Activated CD4-positive, alpha-beta T cell treated with anti-CD3 and anti-CD28 coated beads, Interleukin-2, Interleukin-6, amounts not matched to agents 100 ng/mL and 50 ng/mL, durations not matched to agents 16 hours and 8 hours (primary cell): ENCODE measurements at places on chromosomes 12 and 14.
A peak's percentile ranks its signal among the peaks of the same experiment; 100 is the strongest.

DNA sequence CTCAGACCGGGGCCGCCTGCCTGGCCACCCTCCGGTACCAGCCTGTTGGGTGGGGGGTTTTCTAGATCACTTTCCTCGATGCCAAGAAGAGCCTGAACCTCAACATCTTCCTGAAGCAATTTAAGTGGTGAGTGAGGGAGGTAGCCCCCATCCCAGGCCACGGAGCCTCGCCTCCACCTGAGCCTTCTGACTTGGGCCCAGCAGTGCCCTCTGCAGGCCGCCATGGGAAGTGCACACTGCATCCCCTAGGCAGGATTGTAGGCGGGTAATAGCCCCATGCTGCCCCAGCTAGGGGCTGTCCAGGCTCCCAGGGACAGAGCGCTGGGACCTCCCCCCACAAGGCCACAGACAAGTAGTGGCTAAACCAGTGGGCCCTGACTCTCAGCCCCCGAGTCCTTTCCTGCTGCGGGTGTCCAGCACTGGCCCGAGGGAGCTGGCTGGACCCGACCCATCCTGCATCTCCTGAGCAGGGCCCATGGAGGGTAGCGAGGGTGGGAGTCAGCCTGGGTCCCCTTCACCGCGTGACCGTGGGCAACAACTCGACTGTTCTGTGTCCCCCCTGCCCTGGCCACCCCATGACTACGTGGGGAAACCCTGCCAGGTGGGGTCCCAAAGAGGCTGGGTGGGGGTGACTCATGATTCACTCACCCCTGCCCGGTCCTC is 15.3 kb upstream of the ADSS1 start:
- peak; percentile 84 for DNase-seq

DNA sequence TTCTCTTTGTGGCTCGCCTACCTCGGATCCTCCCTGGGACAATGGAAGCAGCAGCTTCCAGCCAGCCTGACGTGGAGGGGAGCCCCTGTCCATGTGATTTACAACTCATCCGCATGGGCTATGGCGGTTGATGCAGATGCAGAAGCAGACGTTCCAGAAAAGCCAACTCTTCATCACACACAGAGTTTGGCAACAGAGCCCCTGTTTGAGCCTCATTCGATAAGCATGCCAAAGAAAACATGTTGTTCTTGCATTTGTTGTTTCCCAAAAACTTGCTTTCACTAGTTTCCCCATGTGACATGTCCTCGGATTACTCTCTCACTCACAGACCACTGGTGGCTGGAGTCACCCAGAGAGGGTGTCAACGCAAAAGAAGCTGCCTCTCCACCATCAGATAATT is 16.4 kb upstream of the TC2N start:
- no peak for DNase-seq

GRCh38 chr14:87940894-87941293 is 52.1 kb downstream of the GALC start:
- DNase-seq = no peak

- DNase-seq = peak; percentile 6
Measured at GRCh38 chr12:76366163-76366562, 17.9 kb upstream of the BBS10 start.

DNA sequence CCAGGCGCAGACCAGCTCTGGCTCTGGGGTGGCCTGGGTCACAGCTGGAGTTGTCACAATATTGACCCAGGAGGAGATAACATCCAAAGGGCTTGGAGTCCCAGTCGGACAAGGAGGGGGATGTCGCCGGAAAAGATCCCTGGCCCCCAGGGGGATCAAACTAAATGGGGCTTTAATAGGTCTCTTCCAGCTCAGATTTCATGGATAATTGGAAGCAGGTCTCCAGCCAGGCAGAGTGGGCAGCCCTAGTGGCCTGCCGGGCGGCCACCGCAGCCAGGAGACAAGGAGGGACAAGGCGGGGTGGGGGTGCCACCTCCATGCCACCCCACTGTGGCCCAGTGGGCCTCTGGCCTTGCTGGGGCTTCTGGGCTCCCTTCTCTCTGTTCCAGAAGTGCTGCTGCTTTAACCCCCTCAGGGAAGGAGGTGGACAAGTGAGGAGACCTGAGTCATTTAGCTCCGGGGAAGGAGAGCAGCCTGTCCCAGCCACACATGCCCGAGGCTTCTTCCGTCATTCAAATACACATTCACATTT is 23.1 kb upstream of the PGF start:
- no peak for DNase-seq

DNA sequence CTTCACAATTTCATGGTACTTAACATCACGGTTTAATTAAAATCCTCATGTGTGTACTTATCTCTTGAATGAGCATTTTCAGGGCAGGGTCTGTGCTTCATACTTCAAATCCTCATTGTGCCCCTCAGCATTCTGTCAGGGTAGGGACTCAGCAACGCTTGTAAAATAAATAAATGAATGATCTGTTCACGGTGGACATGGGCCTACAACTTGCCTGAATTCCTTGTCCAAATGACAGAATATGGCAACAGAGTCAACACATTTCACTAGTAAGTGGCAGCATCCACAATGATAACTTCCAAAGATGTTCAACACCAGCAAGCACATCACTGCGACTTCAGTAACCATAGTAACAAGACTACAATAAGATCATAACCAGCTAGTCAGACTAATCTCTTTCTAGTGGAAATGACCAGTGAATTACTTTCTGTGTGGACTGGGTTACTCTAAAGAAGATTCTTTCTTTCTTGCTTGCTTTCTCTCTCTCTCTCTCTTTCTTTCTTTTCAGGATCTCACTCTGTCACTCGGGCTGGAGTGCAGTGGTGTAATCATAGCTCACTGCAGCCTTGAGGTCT is 14.5 kb upstream of the GNPTAB start:
- DNase-seq = no peak

GRCh38 chr12:92438641-92439419 is 264.0 kb upstream of the PLEKHG7 start:
- DNase-seq = no peak

GRCh38 chr12:101772012-101772775 is 32.9 kb upstream of the SYCP3 start:
- peak; percentile 58 for DNase-seq

GRCh38 chr14:55691659-55692058 is 111.7 kb downstream of the KTN1 start:
- no peak for DNase-seq

DNA sequence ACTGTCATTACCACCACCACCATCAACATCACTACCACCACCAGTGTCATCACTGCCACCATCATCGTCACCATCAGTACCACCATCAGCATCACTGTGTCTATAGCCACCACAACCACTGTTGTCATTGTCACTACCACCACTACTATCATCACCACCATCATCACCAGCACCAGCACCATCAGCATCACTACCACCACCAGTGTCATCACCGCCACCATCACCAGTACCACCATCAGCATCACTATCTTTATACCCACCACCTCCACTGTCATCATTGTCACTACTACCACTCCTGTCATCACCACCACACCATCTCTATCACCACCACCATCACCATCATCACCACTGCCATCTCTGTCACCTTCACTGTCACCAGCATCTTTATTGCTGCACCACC is 60.6 kb downstream of the BEGAIN start:
- DNase-seq = no peak

- DNase-seq = no peak
Measured at GRCh38 chr14:100474196-100474595, 113.0 kb downstream of the BEGAIN start.

DNA sequence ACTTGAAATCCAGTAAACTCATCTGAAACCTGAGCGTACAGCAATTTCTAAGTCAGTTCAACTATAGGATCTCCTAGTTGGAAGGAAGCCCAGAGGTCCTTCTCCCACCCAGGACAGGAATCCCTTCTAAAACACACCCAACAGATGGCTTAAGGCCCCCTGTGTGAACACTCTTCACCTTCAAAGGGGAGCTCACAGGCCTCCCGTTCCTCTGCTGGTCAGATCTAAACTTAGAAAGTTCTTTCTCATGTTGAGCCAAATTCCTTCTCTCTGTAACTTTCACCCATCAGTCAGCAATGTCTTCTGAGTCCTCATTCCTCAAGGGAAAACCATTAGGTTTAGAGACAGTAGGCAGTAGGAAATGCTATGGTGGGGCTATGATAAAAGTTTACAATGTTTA is 355.2 kb downstream of the PCNX1 start:
- DNase-seq = no peak

DNA sequence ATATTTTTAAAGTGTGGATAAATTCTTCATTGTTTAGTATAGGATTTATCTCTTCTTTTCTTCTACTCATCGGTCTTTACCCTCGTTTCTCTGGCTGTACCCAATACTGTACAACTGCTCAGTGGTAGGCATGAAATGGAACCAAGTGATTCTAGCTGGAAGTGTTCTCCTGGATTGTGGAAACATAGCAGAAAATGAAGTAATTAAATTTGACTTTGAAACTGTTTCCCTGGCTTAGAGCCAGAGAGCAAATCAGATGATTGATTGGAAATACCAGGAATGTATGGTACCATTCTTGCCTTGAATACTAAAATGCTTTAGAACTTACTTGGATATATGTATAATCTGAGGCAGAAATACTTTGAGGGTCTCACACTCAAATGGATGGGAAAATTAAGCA is 292.3 kb downstream of the ERC1 start:
- no peak for DNase-seq

GRCh38 chr12:120856980-120857379 is 47.2 kb downstream of the SPPL3 start:
- DNase-seq = no peak

GRCh38 chr12:46384451-46385309 is 12.1 kb upstream of the SLC38A2 start:
- no peak for DNase-seq

- DNase-seq = peak; percentile 49
Measured at GRCh38 chr14:61284001-61284400, 2.9 kb upstream of the TMEM30B start.

GRCh38 chr12:49346659-49347310 is at the start of gene DNAJC22:
TSS of gene DNAJC22 (plus strand) at chr12:49346888. CDS start at chr12:49348873, 1,985 bp downstream.
- no peak for DNase-seq

GRCh38 chr12:622416-622815 is 40.8 kb downstream of the NINJ2 start:
- peak; percentile 65 for DNase-seq

GRCh38 chr14:99278836-99279235 is 6.8 kb upstream of the BCL11B start:
- no peak for DNase-seq

DNA sequence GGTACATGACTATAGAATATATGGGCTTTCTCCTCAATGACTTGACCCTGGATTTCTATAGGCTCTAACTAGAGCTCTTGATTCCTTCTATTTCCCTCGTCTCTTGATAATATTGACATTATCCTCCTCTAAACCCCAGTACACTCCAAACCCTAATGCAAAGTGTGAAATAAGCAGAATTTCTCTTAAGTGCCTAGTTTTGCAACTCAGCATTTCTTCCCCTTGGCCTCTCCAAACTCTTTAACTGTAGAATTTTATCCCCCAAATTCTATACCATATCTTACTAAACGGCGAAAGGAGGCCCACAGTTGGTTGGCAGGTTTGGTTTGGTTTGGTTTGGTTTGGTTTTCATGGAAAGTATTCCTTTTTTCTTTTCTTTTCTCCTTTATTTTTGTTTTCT is 498.7 kb downstream of the CCER1 start:
- no peak for DNase-seq

- DNase-seq = no peak
Measured at GRCh38 chr12:2383325-2384028, 330.7 kb downstream of the CACNA1C start.

DNA sequence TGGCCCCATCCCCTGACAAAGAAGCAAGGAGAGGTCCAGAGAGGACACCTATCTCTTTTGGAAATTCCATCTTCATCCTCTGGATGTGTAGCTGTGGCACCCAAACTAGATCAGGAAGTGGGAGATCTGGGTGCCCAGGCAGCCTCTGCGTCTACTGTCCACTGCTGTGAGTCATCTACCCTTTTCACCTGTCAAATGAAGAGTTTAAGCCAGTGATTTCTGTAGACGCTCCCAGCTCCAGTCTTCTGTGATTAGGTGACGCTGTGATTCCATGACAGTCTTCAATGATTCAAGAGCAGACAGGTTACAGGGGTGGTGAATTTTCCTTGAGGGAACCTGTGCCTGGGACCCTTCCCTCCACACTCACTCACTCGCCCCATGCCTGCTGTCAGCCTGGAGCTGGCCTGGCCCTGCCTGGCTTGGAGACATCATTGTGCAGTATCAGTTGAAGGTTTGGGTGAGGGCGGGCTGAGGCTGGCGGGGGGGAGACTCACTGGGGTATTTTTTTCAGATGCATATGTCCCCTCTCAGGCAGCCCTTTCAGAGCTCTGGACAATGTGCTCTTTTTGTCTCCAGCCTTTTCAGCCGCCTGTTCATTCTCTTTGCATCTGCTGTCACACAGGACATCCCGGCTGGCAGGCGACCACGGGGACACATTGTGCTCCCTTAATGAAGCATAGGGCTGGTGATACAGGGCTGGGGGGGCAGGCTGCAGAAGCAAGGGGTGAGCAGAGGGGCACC is 56.8 kb upstream of the PARP11 start:
- DNase-seq = no peak

- no peak for DNase-seq
Measured at GRCh38 chr12:49577589-49578315, 9.8 kb upstream of the MCRS1 start.

- no peak for DNase-seq
Measured at GRCh38 chr12:19665121-19665900, 226.0 kb downstream of the AEBP2 start.

- no peak for DNase-seq
Measured at GRCh38 chr12:98121963-98122362, 393.4 kb upstream of the TMPO start.

GRCh38 chr14:64201921-64202545 is 92.1 kb downstream of the ESR2 start:
- DNase-seq = no peak

DNA sequence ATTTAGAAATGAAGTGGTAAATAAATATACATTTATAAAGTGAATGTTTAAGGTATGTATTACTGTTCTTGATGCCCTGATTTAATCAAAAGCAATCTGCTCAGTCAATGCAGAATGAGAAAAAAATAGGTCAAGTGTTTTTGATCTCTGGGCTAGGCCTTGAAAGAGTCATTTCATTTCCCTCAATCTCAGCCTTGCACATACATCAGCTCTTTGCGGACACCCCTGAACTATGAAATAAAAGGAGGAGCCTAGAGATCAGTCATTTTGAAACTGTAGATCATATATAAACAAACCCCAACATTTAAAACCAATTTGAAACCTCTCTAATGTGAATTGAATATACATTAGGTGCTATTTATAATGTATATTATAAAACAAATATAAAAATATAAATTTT is 42.5 kb downstream of the ATG2B start:
- DNase-seq = peak; percentile 48

- DNase-seq = peak; percentile 45
Measured at GRCh38 chr12:11576104-11576503, 73.4 kb upstream of the ETV6 start.

DNA sequence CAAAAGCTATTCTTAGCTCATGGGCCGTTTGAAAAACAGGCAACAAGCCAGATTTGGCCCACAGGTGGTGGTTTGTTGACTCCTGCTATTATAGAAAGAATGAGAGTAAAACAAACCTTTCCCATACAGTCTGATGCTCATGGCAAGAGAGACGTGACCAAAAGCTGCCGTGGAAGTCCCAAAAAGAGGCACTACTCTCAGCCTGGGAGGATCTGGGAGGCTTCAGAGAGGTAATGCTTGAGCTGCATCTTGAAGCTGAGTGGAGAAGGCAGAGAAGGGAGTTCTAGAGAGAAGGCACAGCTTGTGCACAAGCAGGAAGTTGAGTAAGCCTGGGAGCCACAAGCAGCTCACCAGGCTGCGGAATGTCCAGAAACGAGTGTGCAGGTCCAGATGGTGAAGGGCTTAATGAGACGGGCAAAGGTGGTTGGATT is 9.6 kb downstream of the PLXNC1 start:
- DNase-seq = peak; percentile 47
